Mesothelial cell of epicardium (in vitro differentiated cells): ENCODE measurements at places on chromosomes 6 and 20. TPM values are rescaled to one million over a fixed set of nuclear protein-coding genes. Genes with fewer than 3 reads are reported as not detected.

- H3K27me3 ChIP-seq = no peaks in the 10 kb centered on the region
- no peak overlapping the region for H3K4me3 ChIP-seq
- H3K36me3 ChIP-seq = peaks cover 14% of the 10 kb centered on the region
- H3K4me1 ChIP-seq = peaks cover 4% of the 10 kb centered on the region
Observed at GRCh38 chr6:3288711-3289663, 30.2 kb downstream of the PSMG4 start.

- peaks cover 11% of the 10 kb centered on the region for H3K27me3 ChIP-seq
- no peak overlapping the region for H3K4me3 ChIP-seq
- no peak overlapping the region for H3K27ac ChIP-seq
- H3K4me1 ChIP-seq = peaks cover 22% of the 10 kb centered on the region
- DNase-seq = no peak
Observed at GRCh38 chr20:57330998-57331397, 1.4 kb downstream of the SPO11 start.

DNA sequence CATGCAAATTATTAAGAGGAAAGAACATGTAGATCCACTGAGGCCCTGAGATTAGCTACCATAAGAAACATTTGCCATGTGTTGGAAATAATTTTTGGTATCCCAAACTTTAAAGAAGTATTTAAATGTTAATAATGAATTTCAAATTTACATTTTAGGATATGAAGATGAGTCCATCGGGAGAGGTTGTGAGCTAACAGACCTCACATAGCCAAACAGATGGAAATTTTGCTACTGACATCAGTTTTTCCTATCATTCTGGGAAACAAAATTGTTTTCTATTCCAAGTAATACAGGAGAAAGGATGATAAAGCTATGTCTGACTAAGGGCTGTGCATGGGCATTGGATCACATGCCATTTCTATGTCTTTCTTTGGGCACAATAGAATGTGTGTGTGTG is 809.6 kb downstream of the TENT5A start:
- H3K27me3 ChIP-seq = no peaks in the 10 kb centered on the region
- no peak overlapping the region for H3K4me3 ChIP-seq
- peaks cover 40% of the 10 kb centered on the region for H3K4me1 ChIP-seq
- peaks cover 3% of the 10 kb centered on the region for H3K36me3 ChIP-seq

DNA sequence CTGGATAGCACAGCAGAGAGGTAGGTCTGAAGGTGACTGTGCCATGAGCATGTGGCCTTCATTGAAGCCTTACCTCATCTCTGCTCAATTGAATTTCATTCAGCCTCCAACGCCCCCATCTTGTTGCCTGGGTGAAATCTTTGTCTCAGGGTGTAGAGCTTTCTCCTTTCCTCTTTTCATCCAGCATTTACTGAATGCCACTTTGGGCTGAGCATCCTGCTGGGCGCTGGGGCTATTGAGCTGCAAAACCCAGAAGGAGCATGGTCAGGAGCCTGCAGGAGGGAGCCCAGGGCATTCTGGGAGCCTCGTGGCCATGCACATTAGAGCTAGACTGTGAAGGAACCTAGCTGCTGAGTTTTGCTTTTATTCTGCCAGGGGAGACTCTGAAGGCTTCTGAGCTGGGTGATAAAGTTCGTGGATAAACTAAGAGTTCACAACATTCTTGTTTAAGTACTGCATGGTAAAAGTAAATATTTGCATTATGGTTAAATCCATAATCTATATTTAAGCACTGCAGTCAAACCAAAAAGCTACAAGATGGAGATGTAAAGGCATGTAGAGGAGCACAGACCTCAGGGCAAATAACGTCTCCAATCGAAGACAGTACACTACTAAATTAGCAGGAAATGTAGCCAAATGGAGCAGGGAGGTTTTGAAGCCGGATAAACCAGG is 13.2 kb upstream of the ASXL1 start:
- H3K27me3 ChIP-seq = no peaks in the 10 kb centered on the region
- no peak for DNase-seq
- no peaks in the 10 kb centered on the region for H3K36me3 ChIP-seq
- H3K27ac ChIP-seq = peak overlapping the region; percentile 25
- no peak overlapping the region for H3K4me3 ChIP-seq
- peaks cover 11% of the 10 kb centered on the region for H3K4me1 ChIP-seq

LY6G6C gene
- 0.89 to 1.4 TPM (median 1.3 TPM) in 3 replicates for total RNA-seq

HDGFL1 gene
- total RNA-seq = 0.09 to 0.14 TPM (median 0.11 TPM) in 3 replicates

ARFGEF2 gene
- total RNA-seq = 23.6 to 24.7 TPM (median 23.8 TPM) in 3 replicates

MOG gene
- total RNA-seq = 0.65 to 1.4 TPM (median 0.82 TPM) in 3 replicates

- no peak for DNase-seq
- no peak overlapping the region for H3K27ac ChIP-seq
- H3K36me3 ChIP-seq = peaks cover 10% of the 10 kb centered on the region
- H3K4me3 ChIP-seq = no peak overlapping the region
- no peaks in the 10 kb centered on the region for H3K27me3 ChIP-seq
- H3K4me1 ChIP-seq = peaks cover 14% of the 10 kb centered on the region
Observed at GRCh38 chr6:161257793-161258457, 15.9 kb downstream of the AGPAT4 start.

TINAG gene
- not detected in 3 replicates for total RNA-seq

GRCh38 chr20:20820785-20821483 is 108.5 kb upstream of the RALGAPA2 start:
- H3K4me1 ChIP-seq = peaks cover 7% of the 10 kb centered on the region
- no peak overlapping the region for H3K27ac ChIP-seq
- H3K27me3 ChIP-seq = peaks cover 27% of the 10 kb centered on the region
- no peaks in the 10 kb centered on the region for H3K36me3 ChIP-seq

DNA sequence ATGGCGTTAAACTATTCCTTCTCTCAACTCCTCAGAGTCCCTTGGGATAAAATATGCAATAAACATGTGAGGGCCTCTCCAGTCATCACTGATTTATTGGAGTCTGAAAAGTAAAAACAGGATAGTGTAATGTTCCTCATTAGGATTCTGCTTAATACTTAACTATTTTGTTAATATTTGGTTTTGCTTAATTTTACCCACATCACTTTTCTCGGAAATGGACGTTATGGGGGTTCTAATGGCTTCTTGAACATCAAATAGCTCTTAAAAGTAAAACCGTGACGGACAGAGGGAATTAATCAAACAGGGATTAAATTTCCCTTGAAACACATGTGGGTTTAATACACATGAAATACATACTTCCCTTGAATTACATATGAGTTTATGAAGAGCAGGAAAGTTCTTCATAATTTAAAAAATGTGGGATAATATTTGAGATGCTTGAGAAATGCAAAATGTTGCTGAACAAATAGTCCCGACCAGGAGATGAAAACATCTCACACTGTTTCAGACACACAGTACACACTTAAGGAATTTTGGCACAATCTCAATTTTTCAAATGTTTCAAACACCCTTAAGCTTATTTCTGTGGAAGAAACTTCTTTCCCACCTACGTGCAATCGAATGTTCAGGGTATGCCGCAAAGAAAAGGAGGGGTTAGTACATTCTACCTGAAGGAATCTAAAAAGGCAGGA is 38.4 kb upstream of the EIF2S2 start:
- no peak overlapping the region for H3K4me3 ChIP-seq
- H3K36me3 ChIP-seq = no peaks in the 10 kb centered on the region
- H3K27ac ChIP-seq = peak overlapping the region; percentile 13
- H3K4me1 ChIP-seq = peaks cover 29% of the 10 kb centered on the region
- peaks cover 1% of the 10 kb centered on the region for H3K27me3 ChIP-seq
- no peak for DNase-seq

SLC22A2 gene
- 0.07 TPM in 1 of 3 replicates, not detected in the others for total RNA-seq

PHACTR2 gene
- 117 to 125 TPM (median 124 TPM) in 3 replicates for total RNA-seq

SNX21 gene
- 15.8 to 21.0 TPM (median 17.3 TPM) in 3 replicates for total RNA-seq

DIDO1 gene
- total RNA-seq = 70.3 to 73.1 TPM (median 70.5 TPM) in 3 replicates

DNA sequence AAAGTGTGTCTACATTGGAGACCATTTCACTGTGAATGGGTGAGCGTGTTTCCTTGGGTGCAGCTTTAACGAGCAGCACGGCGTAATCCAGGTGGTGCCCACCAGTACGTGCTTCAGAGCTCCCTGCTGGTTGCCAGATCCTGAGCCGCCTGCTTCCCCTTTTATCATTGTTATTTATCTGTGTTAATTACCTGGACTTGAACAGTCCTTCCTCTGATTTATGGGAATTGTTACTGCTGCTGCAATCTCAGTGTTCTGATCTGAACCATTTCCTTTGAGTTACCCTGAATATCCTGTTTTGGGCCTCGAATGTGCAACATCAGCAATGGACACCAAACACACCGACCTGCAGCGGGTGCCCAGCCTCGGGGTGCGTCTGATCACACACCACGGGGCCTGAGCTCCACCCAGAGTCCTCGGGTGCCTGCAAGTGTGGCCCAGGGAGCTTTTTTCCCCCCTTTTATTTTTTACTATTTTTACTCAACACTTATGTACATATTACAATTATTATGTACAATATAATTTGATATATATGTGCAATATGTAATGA is 81.3 kb downstream of the RPP40 start:
- H3K36me3 ChIP-seq = no peaks in the 10 kb centered on the region
- no peak for DNase-seq
- H3K4me3 ChIP-seq = no peak overlapping the region
- peaks cover 18% of the 10 kb centered on the region for H3K4me1 ChIP-seq
- no peak overlapping the region for H3K27ac ChIP-seq
- H3K27me3 ChIP-seq = no peaks in the 10 kb centered on the region
